ENCODE measurements at places on chromosomes 16 and 17. TPM values are rescaled to one million over a fixed set of nuclear protein-coding genes. Genes with fewer than 3 reads are reported as not detected.

DNA sequence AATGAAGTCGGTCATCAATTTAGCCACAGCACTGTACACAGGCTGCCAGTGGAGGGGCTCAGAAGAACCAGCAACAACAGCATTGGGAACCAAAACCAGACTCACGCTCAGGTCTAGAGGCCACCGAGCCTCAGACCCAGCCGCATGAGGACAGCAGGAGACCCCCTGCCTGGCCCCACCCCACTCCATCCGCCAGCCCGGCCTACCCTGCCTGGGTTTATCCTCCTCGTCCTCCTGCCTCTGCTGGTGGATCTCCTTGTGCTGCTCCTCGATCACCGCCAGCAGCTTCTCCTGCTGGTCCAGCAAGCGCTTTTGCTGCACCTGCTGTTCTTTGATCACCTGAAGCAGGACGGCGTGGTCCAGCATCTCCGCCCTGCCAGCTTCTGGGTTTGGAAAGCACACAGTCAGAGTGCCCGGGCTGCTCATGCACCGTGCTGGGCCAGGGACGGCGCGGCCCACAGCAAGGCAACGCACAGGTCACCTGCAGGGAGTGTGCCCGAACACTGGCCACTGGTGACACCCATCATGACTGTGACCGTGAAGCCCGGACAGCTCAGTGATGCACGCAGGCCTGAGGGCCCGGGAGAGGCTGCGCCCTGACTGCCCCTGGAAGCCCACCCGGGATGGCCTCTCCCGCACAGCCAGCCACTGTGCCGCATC lies 7.7 kb downstream of the NDUFAF8 start:
- H3K27me3 ChIP-seq: no peaks in the 10 kb centered on the region
- no peak for DNase-seq
- no peaks in the 10 kb centered on the region for H3K4me1 ChIP-seq
- peaks cover 20% of the 10 kb centered on the region for H3K36me3 ChIP-seq
- H3K4me3 ChIP-seq: no peak overlapping the region
- H3K27ac ChIP-seq: no peak overlapping the region

DNA sequence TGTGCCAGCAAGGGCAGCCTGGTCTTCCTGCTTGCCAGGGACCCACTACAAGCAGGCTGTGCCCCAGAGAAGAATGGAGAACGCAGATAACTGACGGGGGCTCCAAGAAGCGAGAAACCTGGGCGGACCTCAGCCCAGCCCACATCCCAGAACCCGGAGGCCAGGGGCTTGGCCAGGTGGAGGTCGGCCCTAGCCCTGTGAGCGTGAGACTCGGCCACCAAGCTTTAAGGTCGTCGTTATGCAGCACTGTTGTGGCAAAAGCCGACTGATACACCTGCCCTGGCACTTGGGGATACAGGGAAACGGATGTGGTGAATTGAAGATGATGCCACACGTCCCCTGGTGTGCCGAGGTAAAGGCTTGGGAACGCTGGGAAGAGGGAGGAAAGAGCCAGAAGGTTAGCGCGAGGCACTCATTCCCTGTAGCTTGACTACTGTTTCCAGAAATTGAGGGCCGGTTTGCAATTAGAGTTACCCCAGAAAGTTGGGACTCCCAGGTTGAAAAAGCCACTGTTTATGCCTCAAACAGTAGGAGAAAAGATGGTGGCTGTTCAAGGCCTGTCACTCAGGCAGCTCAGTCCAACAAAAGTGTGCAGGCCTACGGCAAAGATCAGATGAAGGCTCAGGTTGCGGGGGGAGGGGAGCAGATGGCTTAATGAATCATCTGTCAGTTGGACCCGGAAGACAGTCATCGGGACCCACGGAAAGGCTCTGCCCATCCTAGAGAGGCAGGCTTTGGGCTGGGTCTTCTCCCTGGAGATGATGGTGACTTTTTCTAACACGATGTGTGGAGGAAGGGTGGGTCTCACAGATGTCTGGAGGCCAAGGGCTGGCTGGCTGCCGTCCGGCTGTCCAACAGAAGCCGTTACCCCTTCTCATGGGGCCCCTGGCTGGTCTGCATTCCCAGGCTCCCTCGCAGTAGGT lies 45.6 kb upstream of the BAHCC1 start:
- no peak overlapping the region for H3K27ac ChIP-seq
- no peak for DNase-seq
- no peak overlapping the region for H3K4me3 ChIP-seq
- H3K27me3 ChIP-seq: no peaks in the 10 kb centered on the region

- H3K27me3 ChIP-seq: peaks cover 9% of the 10 kb centered on the region
- H3K36me3 ChIP-seq: no peaks in the 10 kb centered on the region
- H3K4me3 ChIP-seq: no peak overlapping the region
- peaks cover 13% of the 10 kb centered on the region for H3K4me1 ChIP-seq
- DNase-seq: peak; percentile 5
Observed at GRCh38 chr17:73165616-73166404, 1.0 kb downstream of the SSTR2 start.

DNA sequence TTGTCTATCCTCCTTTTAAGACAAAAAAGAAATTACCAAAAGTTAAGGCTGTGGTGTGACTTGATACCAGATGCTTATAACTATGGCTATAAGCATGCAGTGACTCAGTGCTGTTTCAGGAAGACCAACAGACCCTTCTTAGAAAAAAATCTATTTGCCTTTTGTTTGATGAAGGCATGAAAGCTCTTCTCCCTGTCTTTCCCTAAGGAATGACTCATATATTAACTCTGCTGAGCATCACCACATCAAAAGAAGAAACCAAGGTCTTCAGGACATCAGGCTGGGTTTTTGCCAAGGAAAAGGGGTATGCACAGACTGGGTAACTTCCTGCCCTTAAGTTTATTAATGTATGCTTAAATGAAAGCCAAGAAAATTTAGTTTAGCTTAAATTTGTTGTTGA lies 47.1 kb downstream of the VMP1 start:
- no peak overlapping the region for H3K4me3 ChIP-seq
- H3K36me3 ChIP-seq: no peaks in the 10 kb centered on the region
- DNase-seq: no peak
- no peaks in the 10 kb centered on the region for H3K27me3 ChIP-seq
- H3K4me1 ChIP-seq: peaks cover 9% of the 10 kb centered on the region
- H3K27ac ChIP-seq: no peak overlapping the region

GRCh38 chr16:70724146-70725023 lies 38.5 kb upstream of the MTSS2 start:
- no peak for DNase-seq
- H3K27me3 ChIP-seq: no peaks in the 10 kb centered on the region
- H3K36me3 ChIP-seq: peaks cover 5% of the 10 kb centered on the region
- H3K4me3 ChIP-seq: no peak overlapping the region
- H3K4me1 ChIP-seq: peaks cover 16% of the 10 kb centered on the region

GRCh38 chr17:34252444-34253138 lies 2.5 kb upstream of the CCL2 start:
- H3K27me3 ChIP-seq: no peaks in the 10 kb centered on the region
- H3K27ac ChIP-seq: peak overlapping the region; percentile 76
- H3K4me1 ChIP-seq: peaks cover 60% of the 10 kb centered on the region
- no peaks in the 10 kb centered on the region for H3K36me3 ChIP-seq
- H3K4me3 ChIP-seq: no peak overlapping the region

GRCh38 chr16:61681124-61681523 lies 355.1 kb downstream of the CDH8 start:
- no peaks in the 10 kb centered on the region for H3K27me3 ChIP-seq
- no peaks in the 10 kb centered on the region for H3K36me3 ChIP-seq
- no peaks in the 10 kb centered on the region for H3K4me1 ChIP-seq
- H3K4me3 ChIP-seq: no peak overlapping the region
- no peak overlapping the region for H3K27ac ChIP-seq

SPATA22 gene
- total RNA-seq: 0.67 TPM

AANAT gene
- 0.81 TPM for total RNA-seq

Measured in thyroid gland (tissue), 4 donors.